Astrocyte (in vitro differentiated cells and primary cell): ENCODE measurements at places on chromosomes 12 and 14. TPM values are rescaled to one million over a fixed set of nuclear protein-coding genes. Genes with fewer than 3 reads are reported as not detected.

DNA sequence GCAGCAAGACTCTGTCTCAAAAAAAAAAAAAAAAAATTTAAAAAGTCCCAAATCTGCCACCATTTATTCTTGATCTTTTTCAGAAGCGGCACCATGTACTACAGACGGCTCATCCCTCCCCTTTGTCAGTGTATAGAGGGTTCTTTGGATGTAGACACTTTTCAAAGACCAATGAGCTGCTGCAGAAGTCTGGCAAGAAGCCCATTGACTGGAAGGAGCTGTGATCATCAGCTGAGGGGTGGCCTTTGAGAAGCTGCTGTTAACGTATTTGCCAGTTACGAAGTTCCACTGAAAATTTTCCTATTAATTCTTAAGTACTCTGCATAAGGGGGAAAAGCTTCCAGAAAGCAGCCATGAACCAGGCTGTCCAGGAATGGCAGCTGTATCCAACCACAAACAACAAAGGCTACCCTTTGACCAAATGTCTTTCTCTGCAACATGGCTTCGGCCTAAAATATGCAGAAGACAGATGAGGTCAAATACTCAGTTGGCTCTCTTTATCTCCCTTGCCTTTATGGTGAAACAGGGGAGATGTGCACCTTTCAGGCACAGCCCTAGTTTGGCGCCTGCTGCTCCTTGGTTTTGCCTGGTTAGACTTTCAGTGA is 6.5 kb upstream of the ACACB start:
- H3K4me3 ChIP-seq = no peak overlapping the region
- H3K4me1 ChIP-seq = peaks cover 9% of the 10 kb centered on the region

- no peak overlapping the region for H3K27ac ChIP-seq
- no peaks in the 10 kb centered on the region for H3K27me3 ChIP-seq
- no peaks in the 10 kb centered on the region for H3K36me3 ChIP-seq
- no peaks in the 10 kb centered on the region for H3K4me1 ChIP-seq
- H3K4me3 ChIP-seq = no peak overlapping the region
These were observed 549.7 kb upstream of the TMEM132C start for GRCh38 chr12:127717278-127717677.

GRCh38 chr12:2322554-2323120 is 269.9 kb downstream of the CACNA1C start:
- no peak for DNase-seq
- peaks cover 16% of the 10 kb centered on the region for H3K4me1 ChIP-seq
- no peak overlapping the region for H3K4me3 ChIP-seq
- no peaks in the 10 kb centered on the region for H3K36me3 ChIP-seq
- no peak overlapping the region for H3K27ac ChIP-seq

OR6C6 gene
- total RNA-seq = not detected in 2 replicates

- no peaks in the 10 kb centered on the region for H3K4me1 ChIP-seq
- DNase-seq = no peak
- H3K27me3 ChIP-seq = no peaks in the 10 kb centered on the region
These were observed 230.5 kb downstream of the PDZRN4 start for GRCh38 chr12:41418586-41418985.
